NCI-H1694 treated with DMSO at 0.1 percent for 48 hours (cell line): ENCODE measurements at places on chromosomes 12 and 14.
A peak's percentile ranks its signal among the peaks of the same experiment; 100 is the strongest.

DNA sequence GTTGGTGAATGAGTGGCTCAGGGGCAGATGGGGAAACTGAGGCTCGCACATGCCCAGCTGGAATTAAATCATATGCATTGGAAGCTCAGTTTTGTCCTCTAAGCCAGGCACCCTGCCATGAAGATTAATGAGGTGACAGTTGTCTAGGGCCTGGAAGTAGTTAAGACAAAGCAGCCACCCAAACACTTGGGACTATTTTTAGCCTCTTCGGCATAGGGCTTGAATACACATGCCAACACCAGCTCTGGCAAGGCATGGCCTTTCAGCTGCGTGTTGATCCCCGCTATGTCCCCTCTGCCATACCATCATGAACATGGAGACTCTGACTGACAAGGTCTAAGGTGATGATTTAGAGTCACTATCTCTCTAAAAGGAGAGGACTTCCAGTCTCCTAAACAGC lies 250.2 kb downstream of the KSR2 start:
- no peak for DNase-seq

DNA sequence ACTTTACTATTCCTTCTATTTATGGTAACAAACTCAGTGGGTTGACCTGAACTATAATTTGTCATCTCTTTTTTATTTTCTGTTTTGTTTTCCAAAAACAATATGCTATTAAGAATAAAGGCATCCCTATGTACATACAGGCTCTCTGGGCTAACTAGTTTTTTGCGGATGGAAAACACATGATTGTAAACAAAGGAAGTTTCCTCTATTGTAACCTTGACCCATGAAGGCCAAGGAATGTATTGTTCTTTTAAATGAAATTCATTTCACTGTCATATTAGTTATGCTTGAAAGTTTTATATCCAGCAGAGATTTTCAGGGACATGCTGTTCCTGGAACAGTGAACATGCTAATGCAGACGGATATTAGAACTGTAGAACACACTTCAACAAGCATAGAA lies 705.0 kb upstream of the SEL1L start:
- DNase-seq = no peak

DNA sequence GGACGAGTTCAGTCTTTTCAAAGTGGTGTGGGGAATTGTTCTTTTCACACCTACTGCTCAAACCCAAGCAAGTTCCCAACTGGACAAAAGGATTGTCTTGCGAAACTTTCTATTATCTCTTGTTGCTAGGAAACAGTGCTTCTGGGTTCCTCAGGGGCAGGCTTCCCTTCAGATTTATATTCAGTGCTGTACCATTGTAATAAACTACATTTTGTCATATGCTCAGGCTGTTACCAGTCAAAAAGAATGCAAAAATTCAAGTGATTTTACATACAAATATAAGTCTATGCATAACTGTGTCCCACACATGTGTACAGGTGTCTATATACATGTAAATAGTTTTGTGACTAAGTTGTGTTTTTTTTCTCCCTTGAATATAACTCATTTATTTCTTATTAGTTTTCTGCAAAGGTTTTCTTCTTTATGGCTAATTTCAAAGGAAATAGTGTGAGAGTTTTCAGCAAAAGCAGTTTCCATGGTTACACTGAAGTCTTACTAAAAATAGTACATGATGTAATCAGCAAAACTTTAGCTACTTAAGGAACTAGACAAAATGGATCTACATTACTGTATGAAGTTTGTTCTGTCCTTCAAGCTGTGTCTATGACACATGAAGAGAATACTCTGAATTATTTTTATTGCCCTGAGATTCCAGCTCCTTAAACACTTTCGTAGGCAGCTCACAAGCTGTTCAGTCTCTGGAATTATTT lies 430.2 kb upstream of the TMPO start:
- DNase-seq = no peak

GRCh38 chr12:31020385-31021166 lies 53.1 kb upstream of the DDX11 start:
- no peak for DNase-seq

DNA sequence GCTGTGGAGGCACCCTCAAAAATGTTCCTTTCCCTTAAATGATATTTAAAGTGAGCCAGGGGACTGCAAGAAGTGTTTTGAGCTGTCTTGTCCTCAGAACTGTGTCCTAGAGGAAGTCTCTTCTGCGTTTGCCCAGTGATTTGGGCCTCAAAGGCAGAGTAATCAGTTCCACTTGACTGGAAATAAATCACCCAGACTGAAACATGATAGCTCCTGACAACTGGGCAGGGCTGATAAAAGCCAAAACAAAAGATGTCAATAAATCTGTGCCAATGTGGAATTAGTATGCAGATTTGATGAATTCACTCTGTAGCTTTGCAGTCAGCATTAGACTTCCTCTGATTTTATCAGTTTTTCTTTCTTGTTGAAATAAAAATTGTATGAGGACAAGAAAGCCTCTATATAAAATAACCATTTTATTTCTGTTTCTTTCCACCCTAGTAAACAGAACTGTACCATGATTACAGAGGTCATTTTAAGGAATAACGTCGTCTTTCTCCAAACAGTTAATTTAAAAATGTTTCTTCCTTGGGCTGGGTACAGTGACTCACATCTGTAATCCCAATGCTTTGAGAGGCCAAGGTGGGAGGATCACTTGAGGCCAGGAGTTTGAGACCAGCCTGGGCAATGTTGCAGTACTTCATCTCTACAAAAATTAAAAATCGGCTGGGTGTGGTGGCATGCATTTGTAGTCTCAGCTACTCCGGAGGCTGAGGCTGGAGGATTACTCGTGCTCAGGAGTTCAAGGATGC lies 180.8 kb downstream of the ERC1 start:
- peak; percentile 73 for DNase-seq

DNA sequence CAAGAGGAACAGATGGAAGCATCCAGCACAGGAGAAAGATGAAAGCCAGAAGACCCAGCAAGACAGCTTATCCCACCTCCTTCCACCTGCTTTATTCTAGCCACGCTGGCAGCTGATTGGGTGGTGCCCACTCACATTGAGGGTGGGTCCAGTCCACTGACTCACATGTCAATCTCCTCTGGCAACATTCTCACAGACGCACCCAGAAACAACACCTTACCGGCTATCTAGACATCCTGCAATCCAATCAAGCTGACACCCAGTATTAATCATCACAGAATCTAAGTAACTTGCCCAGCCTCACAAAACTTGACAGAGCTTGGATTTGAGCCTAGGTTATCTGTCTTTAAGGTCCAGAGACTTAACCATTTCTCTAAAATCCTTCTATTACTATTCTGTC lies 208.9 kb downstream of the PAH start:
- DNase-seq = no peak

DNA sequence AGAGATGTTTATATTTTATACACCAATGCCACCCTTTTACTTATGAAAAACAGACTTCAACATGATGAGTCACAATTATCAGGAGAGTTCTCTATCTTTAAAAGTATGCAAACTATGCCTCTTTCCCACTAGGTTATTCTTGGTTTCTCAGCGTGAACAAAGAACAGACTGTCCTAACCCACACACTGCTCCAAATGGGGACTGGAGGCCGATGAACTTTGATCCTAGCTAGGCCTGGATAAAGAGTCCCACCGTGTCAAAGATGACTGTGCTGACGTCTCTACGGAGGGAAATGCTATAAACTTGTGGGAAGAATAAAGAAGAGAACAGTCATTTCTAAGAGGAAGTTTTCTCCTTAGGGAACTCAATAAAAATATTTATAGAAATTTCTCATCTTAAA lies 160.1 kb downstream of the EPS8 start:
- DNase-seq = no peak

GRCh38 chr14:105878125-105878524 lies 351.7 kb downstream of the TMEM121 start:
- DNase-seq = no peak

- DNase-seq = no peak
Observed at GRCh38 chr14:32244404-32244803, 41.3 kb upstream of the RNU6-8 start.

GRCh38 chr14:76953311-76953945 lies 75.1 kb downstream of the IRF2BPL start:
- no peak for DNase-seq

DNA sequence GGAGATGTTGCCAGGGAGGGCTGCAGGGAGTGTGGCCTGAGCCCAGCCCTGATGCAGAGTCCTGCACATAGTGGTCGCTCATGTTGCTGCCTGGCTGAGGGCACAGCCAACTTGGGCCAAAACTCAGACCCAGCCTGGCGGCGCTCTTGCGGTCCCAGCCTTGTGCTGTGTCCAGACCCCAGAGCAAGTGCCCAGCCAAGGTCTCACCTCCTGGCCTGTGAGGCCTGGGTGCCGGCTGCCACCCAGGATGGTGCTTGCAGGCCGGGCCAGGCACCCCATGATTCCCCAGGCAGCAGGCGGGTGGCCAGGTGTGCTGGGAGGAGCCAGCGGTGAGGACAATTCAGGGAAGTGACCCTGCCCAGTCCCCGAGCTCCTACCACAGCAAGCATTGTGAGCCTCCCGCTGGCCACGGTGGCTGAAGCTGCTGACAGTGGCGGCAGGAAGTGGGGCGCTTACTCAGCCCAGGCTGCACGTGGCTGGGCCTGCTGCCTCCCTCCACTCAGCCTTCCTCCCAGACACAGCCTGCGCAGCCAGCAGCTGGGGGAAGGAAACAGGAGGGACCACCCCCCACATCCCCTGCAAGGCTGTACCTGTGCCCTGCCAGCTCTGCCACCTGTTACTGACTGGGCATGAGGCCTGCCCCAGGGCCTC lies 17.7 kb upstream of the PGF start:
- DNase-seq = no peak

- DNase-seq = no peak
Observed at GRCh38 chr12:79732638-79733037, 41.9 kb upstream of the PAWR start.

GRCh38 chr12:52517888-52518287 lies 2.3 kb downstream of the KRT5 start:
- no peak for DNase-seq
